ENCODE measurements at places on chromosomes 2 and 18.
A peak's percentile ranks its signal among the peaks of the same experiment; 100 is the strongest.

GRCh38 chr2:106339132-106339531, 129.1 kb downstream of the RGPD3 start:
- DNase-seq: peak; percentile 8

DNA sequence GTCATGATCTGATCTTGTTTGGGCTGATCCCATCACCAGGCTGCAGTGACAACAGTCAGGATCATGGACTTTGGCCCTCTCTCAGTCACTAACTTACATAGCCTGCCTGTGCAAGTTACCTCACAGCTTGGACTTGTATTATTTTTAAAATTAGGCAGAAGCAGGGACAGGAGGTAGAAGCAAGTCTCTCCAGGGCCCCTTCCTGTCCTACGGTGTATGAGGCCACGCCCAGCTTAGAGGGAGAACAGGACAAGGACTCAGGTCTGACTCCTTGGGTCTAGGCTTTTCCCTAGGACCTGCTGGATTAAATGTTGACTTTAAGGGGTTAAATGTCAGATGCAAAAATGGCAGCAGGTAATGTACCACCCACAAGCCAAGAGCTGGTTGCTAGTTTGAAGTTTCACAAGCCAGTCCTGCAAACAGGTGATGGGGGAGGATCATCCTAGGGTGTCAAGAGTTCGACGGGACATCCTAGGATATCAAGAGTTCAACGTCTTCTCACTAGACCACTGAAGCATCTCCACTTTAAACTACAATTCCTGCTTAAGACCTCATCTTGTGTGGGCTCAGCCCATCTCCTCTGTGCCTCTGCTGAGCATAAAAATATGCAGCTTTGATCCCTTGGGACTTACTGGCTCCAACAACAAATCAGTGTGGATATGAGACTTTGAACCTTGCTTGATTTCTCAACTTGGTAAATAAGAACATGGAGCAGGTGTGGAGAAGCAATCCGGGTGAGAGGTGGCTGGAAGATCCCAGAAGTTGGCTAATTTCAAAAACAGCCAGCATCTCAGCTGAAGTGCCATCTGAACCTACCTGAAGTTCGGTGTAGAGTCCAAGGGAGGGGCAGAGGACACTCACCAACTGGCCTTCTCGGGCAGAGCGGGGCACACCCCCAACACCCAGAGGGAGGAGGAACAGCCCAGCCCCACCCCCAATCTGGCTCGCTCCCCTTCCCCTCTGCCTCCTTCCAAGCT, 39.5 kb downstream of the SFXN5 start:
- no peak for DNase-seq

DNA sequence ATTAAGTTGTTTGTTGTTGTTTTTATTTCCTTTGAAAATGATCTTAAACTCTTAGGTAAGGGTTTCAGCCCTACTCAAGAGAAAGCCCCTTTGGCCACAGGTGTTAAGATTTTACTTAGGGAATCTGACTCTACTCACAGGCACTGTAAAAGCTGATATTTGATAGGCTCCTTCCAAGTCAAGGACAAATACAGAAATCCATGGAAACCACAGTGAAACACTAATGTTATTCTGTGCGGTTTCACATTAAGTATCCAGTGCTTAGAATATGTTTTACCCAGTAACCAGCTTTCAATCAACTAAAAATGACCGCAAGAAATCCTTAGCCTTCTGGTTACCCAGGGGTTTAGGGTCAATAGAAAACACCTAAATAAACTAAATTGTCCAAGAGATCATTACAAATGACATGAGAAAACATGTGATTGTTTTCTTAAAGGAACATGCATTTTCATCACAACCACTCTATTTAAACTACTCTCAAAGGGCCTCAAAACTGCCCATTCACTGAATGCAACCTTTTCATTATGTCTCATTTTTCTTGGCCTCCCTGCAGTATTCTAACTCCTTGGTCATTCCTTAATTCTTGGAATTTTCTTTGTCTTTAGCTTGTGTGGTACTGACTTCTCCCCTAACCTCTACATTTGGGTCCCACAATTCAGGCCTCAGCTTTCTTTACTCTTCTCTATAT, 56.0 kb downstream of the CDH2 start:
- no peak for DNase-seq

DNA sequence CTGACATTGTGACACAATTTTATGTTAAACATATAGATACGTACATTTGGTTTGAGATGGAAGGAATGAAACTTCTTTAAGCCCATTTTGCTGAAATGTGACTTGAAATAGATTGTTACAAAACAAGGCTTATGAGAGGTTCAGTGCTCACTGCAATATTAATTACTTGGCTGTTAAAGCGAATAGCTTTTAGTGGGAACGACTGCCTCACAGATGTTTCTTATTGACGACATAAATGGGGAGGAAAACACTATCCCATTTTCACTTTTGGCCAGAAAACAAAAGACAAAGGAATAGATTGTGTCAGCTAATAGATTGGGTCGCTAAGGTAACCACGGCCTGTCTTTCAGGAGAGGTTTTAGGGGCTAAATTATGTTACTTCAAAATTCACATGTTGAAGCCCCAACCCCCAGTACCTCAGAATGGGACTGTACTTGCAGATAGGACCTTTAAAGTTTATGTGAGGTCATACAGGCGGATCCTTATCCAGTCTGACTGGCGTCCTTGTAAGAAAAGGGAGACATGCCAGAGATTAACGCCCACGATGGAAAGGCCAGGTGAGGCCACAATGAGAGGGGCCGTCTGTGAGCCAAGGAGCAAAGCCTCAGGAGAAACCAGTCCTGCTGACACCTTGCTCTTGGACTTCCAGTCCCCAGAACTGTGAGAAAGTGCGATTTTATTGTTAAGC, 10.8 kb downstream of the INPP1 start:
- DNase-seq: no peak

DNA sequence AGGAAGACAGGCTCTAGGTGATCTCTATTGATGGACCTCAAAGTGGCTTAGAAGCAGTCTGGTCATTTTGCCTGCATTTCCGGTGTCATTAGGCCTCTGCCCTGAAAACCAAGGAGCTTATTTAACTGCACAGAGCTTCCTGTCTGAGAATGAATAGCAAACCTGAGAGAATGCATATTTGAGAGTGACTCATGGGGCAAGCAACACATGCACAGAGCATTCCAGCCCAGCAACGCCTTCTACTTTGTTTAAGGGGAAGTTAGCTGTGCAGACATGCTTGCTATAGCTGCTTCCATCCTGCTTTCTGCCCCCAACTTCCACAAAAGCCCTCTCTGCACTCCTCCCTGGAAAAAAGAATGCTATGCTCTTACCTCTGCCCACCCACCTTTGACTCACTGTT, 232.8 kb downstream of the GRB14 start:
- no peak for DNase-seq

DNA sequence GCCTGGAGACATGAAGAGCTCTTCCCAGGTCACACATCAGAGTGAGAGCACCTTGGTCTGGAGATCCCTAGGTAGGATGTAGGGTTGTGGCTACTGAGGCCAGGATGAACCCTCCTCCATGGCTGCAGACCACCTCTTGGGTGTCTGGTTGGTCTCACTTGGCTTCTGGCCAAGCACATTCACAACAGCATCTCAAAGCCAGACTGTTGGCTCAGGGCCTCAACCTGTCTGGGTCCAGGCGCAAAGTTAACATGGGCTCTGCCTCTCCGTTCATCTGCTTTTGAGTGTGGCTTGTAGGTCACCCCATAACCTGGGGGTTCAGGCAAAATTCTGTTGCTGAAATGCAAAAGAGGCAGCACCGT, 40.1 kb downstream of the RHOB start:
- DNase-seq: no peak

- no peak for DNase-seq
Observed at GRCh38 chr2:159760326-159760725, 37.7 kb downstream of the CD302 start.

DNA sequence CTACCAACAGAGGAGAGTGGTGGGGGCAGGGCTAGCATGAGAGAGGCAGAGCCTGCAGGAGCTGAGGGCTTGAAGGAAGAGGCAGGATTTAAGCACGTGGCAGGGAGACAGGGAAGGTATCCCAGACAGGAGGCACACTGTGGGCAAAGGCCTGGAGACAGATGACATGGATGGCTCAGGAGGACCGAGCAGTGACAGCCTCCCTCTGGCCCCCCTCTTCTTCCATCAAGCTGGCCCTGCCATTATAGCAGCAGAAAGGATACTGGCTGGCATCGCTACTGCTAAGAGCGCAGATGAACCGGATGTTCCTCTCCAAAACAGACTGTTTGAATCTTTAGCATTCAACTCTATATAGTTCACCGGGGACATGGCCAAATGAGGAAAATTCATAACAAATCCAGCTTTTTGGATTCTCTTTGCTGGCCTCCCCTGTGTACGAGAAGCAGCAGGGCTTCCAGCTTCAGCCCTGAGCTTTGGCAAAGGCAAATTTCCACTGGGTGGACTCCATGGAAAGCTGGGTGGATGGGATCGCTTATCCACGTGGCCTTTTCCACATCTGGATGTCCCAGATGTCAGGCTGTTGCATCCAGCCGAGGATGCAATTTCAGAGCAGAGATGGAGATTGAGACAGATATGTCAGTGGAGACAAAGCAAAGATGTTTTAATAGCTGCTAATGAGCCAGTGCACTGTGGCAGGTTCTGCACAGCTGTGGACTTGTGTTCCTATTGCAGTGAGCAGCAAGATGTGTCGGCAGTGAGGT, 36.2 kb downstream of the CAPN13 start:
- DNase-seq: no peak

DNA sequence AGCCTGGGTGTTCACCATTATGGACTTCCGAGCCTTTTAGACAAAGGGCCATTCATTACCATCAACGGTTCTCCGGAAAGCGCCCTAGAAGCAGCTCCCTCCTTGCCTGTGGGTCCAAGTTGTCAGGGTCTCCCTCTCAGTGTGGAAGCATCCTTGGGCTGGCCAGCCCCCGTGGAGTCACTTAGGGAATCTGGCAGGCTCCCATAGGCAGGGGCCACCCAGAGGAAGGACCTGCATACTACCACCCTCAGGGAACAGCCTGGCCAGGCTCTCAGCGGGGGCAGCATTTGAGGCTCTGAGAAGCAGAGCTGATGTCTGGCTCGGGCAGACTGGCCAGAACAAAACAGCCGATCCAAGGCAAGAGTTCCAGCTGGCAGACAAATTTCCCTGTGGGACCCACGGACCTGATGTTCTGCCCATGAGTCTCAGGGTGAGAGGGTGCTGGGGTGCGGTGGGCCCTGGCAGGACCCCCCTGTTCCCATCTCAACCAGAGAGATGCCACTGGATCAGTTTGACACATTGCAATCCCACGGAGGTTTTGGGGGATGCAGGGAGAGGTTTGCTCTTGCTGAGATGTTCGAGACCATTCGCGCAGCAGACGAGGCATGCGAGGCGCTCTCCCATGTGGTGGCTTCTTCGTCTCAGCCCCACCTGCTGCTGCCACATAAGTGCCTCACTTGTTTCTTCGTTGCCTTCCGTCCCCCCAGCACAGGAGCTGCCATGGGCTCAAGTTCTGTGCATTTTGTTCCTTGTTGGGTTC, 56.9 kb downstream of the ACKR3 start:
- DNase-seq: no peak

- no peak for DNase-seq
Observed at GRCh38 chr2:11680182-11680900, 10.3 kb upstream of the NTSR2 start.

- DNase-seq: no peak
Observed at GRCh38 chr2:180675170-180675569, 305.2 kb upstream of the UBE2E3 start.

DNA sequence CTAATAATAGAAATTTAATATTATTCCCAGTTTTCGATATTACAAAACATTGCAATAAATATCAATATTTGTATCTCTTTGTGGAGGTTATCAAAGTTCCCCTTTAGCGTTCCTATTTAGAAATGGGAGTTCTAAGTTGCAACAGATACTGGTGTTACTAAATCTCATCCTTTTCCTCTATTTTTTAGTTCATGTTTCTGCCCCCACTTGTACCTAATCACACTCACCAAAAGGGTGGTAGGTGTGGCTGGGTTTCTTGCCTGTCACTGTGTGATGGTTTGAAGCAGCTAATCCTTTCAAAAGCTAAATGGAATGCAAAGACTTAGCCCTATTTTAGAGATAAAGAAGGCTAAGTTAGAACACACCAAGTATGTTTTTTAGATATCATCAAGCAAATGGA, 997.9 kb downstream of the TSN start:
- DNase-seq: no peak

GRCh38 chr2:201432621-201433393, 18.5 kb downstream of the TRAK2 start:
- no peak for DNase-seq

DNA sequence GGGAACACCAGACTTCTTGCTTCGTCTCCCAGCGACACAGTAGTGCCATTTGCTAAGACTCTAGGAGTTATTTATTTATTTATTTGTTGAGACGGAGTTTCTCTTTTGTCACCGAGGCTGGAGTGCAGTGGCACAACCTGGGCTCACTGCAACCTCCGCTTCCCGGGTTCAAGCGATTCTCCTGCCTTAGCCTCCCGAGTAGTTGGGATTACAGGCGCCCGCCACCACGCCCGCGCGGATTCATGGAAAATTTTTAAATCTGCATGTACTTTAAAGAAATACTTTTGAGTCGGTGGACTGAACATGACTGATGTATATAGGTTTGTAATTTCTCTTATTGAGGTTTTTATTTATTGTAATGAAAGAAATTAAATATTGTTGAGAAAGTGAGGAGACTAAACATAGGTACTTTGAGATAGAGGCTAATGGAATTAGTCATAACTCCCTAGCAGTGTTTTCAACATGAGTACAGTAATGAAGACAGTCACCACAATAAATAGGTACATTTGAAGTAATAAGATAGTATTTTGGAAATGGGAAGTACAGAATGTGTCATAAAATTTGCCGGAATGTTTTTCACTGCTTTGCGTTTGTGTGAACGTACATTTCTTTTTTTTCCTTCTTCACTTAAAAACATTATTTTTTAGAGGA, 983 bp downstream of the MTX2 start:
- no peak for DNase-seq

DNA sequence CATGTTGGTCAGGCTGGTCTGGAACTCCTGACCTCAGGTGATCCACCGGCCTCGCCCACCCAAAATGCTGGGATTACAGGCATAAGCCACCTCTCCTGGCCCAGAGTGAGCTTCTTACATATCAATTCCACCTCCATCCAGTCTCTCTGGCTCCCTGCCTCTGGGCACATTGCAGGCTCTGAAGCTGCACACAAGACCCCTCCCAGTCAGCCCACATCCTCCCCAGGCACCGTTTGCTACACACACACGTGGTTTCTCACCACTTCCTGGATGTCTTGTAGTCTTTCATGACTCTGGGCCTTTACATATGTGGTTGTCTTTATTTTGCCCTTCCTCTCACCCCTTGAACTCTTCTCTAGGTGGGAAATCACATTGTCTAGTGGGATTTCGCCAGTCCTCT, 64.0 kb upstream of the CABLES1 start:
- peak; percentile 82 for DNase-seq

GRCh38 chr18:76258209-76258608, 236.8 kb downstream of the ZNF516 start:
- DNase-seq: no peak

- DNase-seq: no peak
Observed at GRCh38 chr18:27366665-27367064, 181.6 kb upstream of the CHST9 start.

DNA sequence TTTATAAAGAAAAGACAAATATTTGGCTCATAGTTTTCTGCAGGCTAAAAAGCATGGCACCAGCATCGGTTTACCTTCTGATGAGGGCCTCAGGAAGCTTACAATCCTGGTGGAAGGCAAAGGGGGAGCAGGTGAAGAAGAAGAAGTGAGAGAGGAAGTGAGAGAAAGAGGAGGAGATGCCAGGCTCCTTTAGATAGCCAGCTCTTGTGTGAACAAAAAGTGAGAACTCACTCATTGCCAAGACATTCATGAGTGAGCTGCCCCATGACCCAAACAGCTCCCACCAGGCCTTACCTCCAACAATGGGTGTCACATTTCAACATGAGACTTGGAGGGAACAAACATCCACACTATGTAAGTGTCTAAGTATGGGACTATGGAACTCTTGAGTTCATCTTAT, 14.3 kb downstream of the CCDC150 start:
- DNase-seq: no peak

All from stimulated activated effector memory CD8-positive, alpha-beta T cell treated with anti-CD3 and anti-CD28 coated beads, Interleukin-12 subunit alpha, Interleukin-12 subunit beta, amount 100 ng/mL, for 72 hours (primary cell).